ENCODE measurements at places on chromosomes 2 and 18.

DNA sequence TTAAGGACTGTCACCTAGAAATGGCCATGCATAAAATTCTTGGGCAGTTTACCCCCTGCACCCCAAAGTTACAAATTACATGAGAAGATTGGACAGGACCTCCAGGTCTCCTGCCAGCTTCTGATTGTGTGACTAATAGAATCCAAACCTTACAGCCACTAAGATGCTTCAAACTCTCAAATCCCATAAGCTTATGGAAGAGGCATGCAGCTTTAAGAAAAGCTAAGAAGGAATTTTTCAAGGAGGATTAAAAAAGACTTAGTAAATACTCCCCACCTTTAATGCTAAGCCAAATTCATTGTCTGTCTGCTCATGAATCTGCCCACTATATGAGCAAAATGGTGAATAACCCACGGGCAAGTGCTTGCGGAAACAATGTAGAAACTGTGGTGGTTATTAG, 86.3 kb downstream of the MAIP1 start:
- no peak for DNase-seq

GRCh38 chr2:19835781-19836281, 66.0 kb downstream of the TTC32 start:
- DNase-seq = no peak

- peak; percentile 84 for DNase-seq
Measured at GRCh38 chr2:227366769-227367426, 12.2 kb downstream of the TM4SF20 start.

DNA sequence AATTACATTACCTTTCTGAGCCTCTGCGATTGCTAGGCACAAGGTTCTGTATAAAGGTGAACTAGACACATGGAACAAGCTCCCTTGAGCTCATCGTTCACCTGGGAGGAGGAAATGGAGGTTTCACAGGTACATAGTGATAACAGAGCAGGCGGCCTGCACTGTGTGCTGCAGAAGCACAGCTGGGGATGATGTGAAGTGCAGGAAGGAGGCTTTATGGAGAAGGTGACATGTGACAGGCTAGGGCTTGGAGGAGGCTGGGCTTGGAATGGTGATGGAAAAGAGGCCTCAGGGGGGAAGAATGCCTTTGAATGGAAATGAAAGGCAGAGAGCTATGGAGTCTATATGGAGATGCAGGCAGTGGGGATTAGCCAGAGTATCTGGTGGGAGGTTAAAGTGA, 22.9 kb downstream of the MARCHF4 start:
- no peak for DNase-seq

GRCh38 chr2:126494593-126494992, 161.4 kb upstream of the GYPC start:
- DNase-seq = no peak

DNA sequence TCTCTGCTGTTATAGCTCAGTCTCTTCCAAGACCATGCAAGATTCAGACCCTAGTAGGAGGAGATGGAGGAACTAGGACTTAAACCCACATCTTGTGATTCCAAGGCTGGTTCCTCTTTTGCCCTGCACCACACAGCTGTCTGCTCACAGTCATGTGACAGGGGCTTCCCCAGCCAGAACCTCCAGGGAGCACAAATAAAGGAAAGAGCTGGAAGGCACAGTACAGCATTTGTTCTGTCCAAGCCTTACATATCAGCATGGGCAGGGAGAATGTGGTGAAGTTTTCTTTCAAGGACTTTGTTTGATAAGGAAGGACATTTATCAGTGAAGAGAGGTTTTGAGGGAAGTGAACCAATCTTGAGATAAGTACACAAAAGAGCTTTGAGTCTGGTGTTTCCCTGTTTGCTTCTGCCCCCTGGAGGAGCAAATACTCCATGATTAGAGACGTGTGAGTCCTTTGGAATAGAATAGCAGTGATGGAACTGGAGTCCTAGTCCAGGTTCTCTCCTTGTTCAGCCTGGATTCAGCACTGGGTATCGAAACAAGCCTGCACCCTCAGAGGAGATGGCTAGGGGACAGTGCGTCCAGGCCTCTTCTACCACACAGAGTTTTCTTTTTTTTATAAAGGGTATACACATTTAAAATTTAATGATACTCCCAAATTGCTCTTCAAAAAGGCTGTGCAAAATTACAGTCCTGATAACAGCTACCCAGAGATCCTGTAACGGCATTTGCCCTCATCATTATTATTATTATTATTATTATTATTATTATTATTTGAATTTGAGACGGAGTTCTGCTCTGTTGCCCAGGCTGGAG, 24.6 kb upstream of the CASP10 start:
- peak; percentile 75 for DNase-seq

- DNase-seq = no peak
Measured at GRCh38 chr2:150630587-150631235, 143.2 kb upstream of the RND3 start.

DNA sequence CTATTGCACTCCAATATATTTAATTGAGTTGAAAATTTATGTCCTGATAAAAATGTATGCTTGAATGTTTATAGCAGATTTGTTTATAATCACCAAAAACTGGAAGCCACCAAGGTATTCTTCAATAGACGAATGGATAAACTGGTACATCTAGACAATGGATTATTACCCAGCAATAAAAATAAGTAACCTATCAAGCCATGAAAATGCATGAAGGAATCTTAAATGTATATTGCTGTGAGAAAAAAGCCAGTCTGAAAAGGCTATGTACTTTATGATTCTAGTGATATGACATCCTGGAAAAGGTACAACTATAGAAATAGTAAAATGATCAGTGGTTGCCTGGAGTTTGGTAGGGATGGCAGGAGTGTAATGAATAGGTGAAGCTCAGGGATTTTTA, 580.7 kb downstream of the DCC start:
- no peak for DNase-seq

DNA sequence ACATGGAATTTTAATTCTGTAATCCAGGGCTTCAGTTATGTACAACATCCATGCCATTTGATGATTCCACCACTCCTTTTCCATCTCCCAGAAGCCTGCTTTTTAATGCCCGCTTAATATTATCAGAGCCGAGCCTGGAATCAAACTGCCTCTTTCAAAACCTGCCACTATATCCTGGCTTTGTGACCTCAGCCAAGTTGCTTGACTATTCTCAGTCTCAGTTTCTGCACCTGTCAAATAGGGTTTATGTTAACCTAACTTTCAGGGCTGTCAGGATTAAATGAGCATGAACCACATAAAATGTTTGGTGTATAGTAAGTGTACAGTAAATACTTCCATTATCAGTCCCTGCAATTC, 108.7 kb downstream of the XRCC5 start:
- no peak for DNase-seq

DNA sequence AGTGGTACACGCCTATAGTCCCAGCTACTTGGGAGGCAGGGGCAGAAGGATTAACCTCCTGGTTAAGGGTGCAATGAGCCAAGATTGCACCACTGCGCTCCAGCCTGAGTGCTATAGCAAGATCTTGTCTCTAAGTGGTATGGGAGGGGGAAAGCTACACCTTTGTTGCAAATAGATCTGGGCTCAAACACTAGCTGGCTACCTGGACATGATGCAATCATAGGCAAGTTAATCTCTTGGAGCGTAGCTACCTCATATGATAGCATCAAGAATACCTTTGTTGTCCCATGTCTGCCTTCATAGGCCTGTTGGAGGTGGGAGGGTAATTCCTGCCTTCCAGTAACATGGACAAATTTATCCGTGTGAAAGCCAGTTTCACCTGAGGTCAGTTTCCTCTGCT, 15.7 kb downstream of the KLHL29 start:
- no peak for DNase-seq

DNA sequence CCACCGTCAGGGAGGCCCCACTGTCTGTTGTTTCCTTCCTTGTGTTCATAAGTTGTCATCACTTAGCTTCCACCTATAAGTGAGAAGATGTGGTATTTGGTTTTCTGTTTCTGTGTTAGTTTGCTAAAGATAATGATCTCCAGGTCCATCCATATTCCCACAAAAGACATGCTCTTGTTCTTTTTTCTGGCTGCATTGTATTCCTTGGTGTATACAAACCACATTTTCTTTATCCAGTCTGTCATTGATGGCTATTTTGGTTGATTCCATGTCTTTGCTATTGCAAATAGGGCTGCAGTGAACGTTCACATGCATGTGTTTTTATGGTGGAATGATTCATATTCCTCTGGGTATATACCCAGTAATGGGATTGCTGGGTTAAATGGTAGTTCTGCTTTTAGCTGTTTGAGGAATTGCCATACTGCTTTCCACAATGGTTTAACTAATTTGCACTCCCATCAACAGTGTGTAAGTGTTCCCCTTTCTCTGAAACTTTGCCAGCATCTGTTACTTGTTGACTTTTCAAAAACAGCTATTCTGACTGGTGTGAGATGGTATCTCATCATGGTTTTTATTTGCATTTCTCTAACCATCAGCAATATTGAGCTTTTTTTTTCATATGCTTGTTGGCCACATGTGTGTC, 156.6 kb upstream of the NOSTRIN start:
- no peak for DNase-seq

DNA sequence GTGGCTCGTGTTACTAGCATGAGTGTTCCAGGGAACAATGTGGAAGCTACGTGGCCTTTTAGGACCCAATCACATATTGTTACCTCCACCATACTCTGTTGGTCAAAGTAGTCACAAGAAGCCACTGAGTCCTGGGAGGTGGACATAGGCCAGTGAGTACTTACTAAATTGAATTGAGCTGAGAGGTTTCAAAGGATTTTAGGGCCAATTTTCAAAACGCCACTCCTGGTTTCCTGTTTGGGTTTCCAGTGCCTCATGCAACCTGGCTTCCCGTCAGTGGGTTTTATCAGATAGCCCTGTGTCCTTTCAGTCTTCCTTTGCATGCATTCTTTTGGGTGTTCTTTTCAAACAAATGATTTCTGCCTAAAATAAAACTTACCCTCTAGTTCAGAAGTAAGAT, 56.3 kb downstream of the FBLN7 start:
- DNase-seq = no peak

DNA sequence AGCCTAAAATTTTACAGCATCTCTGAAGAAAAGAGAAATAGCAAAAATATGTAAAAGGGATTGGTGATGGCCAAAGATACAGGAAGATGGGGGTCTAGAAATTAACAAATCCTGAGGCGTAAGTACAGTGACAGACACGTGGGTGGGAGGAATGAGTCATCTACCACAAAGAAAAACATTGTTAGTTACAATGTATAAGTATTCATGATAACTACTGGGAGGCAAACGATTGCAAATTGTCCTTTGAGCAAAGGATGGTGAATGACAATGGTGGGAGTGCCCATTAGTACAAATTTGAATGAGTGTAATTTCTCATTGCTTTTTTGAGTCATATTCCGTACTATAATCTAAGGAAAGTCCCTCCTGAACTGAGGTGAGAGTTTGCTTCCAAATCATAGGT, 809.0 kb upstream of the FAM98A start:
- DNase-seq = no peak

- DNase-seq = no peak
Measured at GRCh38 chr18:39862341-39862740, 2092.7 kb upstream of the PIK3C3 start.

DNA sequence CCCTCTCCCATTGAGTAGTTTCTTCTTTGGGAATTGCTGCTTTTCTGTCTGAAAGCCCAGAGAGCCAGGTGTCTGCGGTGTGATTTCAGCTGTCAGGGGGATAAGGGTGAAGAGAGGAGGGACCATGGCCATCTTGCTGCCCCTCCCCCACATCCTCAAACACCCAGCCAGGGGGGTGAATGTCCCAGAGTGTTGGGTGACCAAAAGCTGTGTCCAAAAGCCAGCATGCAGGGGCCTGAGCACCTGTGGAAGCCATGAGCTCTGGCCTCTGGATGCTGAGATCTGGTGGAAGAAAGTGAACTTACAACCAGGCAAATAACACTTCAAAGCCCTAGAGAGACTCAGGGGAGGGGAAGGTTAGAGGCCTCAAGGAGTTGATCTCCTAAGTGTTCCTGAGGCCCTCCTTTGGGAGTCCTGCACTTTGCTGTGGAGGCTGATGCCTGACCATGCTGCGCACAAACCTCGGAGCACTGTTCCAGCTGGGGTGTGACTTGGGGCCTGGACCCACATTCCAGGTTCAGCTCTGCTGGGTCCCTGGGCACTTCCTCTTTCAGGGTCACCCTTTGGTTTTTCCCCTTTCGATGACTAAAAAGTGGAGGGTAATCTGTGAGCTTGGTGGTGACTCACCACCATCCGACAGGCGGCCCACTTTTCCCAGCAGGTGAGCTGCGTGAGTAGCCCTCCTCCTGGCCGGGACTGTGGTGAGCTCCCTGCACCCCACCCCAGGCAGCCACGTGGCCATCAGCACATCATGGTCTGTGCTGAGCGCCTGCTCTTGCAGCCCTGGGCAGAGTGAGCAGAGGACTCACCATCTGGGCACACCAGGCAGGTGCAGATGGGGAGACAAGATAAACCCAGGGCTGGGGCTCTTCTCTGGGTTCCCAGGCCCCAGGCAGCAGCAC, 66.8 kb upstream of the FOSL2 start:
- DNase-seq = no peak
